ENCODE measurements at places on chromosomes 7 and 10.

DNA sequence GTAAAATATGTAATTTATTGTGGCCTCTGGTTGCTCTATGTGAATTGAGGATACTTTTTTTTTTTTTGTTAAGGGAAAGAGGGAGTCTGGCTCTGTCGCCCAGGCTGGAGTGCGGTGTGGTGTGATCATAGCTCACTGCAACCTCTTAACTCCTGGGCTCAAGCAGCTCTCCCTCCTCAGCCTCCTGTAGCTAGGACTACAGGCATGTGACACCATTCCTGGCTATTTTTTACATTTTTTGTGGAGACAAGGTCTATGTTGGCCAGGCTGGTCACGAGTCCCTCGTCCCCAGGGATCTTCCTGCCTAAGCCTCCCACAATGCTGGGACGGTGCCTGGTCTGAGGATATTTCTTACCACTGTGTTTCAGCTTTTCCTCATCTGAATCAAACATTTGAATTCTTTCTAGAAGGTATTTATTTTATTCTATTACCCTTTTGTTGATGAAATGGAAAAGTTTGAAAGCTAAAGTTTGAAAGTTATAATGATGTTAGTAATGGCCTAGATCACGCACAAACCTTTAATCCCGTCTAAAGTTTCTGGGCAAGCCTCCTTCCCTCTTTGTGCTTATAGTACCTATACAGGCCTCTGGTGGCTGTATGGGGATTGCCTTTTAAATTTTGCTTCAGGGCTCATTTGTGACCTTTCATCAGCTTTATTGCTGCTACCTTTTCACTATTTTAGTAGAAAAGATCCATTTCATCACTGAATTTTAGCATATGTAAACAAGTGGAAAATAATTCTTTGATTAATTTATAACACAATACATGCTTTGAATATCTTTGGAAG is 2.0 kb downstream of the IFRD1 start:
- no peak for DNase-seq

GRCh38 chr7:69002416-69002815 is 595.9 kb upstream of the AUTS2 start:
- DNase-seq = no peak

- no peak for DNase-seq
These were observed 176.1 kb downstream of the CHN2 start for GRCh38 chr7:29370531-29371314.

- no peak for DNase-seq
These were observed 185.2 kb upstream of the ITGB1 start for GRCh38 chr10:33143160-33143728.

DNA sequence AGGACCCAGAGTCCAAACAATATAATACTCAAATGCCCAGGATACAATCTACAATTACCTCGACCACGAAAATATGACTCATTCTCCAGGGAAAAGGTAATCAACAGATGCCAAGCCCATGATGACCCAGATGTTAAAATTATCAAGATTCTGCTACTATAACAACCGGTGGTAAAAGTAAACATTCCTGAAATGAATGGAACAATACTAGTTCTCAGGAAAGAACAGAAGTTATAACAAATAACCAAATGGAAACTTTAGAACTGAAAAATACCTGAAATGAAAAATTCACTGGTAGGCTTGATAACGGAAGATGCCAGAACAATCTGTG is 34.1 kb upstream of the GUSB start:
- no peak for DNase-seq

- DNase-seq = no peak
These were observed 58.0 kb downstream of the PDSS1 start for GRCh38 chr10:26755443-26755903.

DNA sequence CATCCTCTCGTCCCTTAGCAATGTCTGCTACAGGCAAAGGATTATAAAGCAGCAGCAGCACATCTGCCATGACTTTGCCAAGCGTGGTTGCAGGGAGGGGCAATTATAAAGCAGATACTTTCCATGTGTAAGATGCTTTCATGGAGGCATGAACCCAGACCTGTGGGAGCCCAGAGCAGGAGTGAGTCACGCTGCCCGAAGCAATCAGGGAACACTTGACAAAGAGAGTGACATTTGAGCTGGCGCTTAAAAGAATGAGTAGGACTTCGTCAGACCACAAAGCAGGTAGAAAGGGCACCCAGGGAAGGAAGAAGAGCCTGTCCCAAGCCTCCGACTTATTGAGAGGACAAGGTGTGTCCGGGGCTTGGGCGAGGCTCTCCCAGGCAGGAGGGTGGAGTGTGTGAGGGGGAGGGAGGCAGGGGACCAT is 147.2 kb downstream of the MYOF start:
- no peak for DNase-seq

- DNase-seq = no peak
These were observed 37.6 kb upstream of the GPR22 start for GRCh38 chr7:107432261-107432660.

GRCh38 chr7:143285470-143285778 is 666 bp downstream of the TMEM139 start:
- no peak for DNase-seq

DNA sequence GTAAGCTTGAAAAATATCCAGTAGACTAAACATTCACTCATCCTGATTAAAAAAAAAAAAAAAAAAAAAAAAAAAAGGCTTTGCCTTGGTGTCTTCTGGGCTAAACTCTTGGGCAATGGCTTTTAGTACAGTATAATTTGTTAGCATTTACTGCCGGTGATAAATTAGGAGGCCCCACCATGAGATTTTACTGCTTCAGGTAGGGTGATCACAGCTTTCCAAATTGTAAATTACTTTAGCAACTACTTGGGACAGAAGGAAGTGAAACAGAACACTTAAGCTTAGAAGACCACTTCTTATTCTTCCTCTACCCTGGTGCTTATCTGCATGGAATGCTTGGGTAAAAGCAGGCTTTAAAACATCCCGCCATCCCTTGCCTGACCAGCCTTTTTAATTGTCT is 152.1 kb downstream of the HIBADH start:
- DNase-seq = no peak

- DNase-seq = no peak
These were observed 8.3 kb upstream of the PPP1R35 start for GRCh38 chr7:100444311-100445278.

GRCh38 chr10:12921163-12921562 is 80.3 kb downstream of the CCDC3 start:
- no peak for DNase-seq

GRCh38 chr10:98959379-98959778 is 276.3 kb downstream of the HPSE2 start:
- DNase-seq = no peak

DNA sequence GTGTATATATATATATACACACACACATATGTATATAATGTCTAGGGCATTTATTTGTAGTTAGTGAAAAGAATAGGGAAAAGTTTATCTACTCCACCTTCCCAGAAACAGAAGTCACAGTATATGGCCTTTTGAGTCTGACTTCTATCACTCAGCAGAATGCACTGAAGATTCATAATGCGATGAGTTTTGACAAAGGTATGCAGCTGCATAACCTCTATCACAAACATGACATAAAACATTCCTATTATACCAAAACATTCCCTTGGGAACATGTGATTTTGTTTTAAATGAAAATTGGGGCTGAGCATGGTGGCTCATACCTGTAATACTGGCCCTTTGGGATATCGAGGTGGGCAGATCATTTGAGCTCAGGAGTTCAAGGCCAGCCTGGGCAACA is 137.3 kb upstream of the EEPD1 start:
- DNase-seq = no peak

Measured in spinal cord (tissue), 10 donors.